ENCODE measurements at places on chromosomes 5 and 9.

GRCh38 chr9:114953959-114954358 lies 23.6 kb upstream of the TNFSF8 start:
- no peak for DNase-seq

- DNase-seq = no peak
Observed at GRCh38 chr5:137891849-137892248, 2.6 kb downstream of the PKD2L2 start.

DNA sequence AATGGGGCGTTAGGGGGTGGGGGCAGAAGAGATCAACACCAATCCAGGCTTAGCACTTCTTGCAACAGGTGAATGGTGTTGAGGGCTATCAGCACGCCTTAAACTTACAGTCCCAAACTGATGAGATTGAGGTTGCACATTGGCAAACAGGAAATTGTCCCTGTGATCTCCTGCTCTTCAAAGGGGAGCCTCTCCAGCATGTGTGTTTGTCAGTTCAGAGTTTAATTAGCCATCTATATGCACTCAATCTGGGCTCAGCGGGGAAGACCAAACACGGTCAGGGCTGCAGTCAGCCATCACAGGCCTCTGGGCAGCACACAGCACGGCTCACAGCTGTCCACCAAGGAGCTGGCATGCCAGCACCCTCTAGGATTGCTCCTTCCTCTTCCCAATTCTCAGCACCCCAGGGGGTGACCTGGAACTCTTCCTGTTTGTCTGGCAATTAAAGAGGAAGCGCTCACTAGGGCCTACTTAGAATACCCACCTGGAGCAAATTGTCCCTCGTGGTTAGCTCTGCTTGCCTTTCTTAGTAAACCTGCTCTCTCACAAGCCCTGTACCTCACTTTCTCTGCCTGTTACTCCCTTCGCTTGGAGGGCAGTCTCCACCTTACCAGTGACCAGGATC lies 217.4 kb downstream of the SLIT3 start:
- DNase-seq = no peak

DNA sequence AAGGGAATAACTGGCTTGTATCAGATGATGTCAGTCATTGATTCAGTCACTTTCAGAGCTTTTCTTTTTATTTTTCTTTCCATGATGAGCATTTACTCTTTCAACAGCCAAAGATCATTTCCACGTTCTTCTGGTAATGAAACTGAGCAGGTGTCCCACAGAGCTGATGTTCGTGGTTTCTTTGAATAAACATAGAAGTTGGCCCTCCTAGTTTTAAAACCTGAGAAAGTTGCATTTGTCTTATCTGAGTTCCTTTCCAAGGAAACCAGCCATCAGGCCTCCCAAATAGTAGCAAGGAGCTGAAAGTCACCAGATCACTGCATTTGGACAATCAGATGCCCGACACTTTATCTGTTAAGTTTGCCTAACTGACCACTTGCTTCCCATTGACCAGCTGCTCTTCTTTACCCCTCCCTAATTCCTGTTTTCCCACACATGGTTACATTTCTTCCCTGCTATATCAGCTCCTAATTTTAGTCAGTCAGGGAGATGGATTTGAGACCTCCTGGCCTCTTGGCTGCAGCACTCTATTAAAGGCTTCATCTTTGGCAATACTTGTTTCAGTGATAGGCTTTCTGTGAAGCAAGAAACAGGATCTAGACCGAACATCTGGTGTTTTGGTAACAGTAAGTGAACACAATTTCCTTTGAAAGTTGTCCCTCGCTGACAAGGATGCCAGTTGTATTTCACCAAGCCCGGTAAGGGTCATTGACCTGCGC lies 420.8 kb downstream of the CHSY3 start:
- DNase-seq = no peak

GRCh38 chr9:115976781-115977180 lies 176.8 kb upstream of the PAPPA start:
- no peak for DNase-seq

DNA sequence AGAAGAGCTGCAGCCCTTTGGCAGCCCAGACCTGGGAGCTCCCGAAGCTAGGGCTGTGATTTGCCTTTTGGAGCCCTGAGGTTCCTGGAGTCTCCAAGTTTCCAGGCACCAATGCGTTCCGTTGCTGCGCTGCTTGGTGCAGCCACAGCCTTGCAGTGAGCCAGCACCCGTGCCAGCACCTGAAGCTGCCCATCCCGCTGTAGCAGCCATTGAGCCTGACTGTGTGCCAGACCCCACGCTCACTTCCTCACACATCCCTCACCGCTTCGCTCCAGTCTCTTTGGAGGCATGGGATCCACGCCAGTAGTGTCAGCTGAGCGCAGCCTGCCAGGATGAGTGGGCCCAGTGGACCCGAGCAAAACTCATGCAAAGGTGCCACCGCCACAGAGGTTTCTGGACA lies 22.5 kb upstream of the C9orf72 start:
- DNase-seq = no peak

GRCh38 chr5:4882186-4882585 lies 257.9 kb upstream of the ADAMTS16 start:
- no peak for DNase-seq

GRCh38 chr9:124303762-124304161 lies 46.0 kb downstream of the NEK6 start:
- DNase-seq = no peak

- DNase-seq = no peak
Observed at GRCh38 chr5:39465843-39466242, 41.1 kb upstream of the DAB2 start.

GRCh38 chr5:112594095-112594850 lies 143.4 kb upstream of the APC start:
- no peak for DNase-seq

GRCh38 chr9:77882294-77882693 lies 149.3 kb downstream of the GNAQ start:
- no peak for DNase-seq

DNA sequence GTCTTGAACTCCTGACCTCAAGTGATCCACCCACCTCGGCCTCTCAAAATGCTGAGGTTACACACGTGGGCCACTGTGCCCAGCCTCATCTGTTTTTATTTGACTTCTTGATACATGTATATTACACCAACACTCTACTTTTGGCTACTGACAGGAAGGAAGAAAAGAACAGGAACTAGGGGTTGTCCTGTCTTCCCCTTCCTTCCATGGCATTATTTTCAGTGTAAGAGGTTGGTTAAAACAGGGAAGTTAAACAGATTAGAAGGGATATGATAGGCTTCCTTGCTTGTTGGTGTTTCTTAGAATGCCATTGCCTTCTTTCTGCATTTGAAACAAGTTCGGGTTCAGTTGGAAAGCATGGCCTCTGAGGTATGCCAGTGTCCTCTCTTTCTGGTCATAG lies 312.8 kb downstream of the NDUFS4 start:
- DNase-seq = no peak
